ENCODE measurements at places on chromosomes 3 and 15.

DNA sequence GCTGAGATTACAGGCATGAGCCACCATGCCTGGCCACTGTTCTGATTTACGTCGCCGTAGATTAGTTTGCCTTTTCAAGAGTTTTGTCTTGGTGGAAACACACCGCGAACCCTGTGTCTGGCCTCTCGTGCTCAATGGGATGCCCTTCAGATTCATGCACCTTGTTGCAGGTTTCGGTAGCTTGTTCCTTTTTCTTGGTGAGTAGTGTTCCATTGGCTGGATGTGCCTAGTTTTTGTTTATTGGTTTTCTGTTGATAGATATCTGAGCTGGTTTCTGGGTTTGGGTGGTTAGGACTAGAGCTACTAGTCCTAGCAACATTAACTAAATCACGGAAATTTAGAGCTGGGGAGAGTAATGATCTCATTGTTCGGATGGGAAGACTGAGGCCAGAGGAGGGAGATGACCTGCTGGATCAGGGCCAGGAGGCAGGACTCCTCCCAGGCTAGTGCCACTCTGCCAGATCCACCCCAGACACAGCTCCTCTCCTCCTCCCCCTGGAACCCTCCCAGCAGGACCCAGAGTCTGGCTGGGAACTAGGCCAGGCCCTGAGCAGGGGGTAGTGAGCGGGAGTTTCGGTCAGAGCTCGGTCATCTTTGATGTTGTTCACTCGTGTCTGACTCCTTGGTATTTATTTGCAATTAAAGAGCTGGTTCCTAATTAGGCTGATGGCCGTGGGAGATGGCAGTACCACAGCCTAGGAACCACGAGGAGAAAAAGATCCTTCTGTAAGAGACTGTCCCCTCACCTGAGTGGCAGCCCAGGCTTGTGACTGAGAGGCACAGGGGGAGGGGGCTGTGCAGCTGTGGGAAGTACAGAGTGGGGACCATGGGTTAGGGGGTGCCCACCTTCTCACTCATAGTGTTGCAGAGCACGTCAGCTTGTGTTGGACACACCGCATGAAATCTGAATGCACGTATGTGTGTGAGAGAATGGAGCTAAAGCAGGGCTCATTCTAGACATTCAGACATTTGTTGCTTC lies 73.4 kb downstream of the SMAD6 start:
- no peak for DNase-seq

DNA sequence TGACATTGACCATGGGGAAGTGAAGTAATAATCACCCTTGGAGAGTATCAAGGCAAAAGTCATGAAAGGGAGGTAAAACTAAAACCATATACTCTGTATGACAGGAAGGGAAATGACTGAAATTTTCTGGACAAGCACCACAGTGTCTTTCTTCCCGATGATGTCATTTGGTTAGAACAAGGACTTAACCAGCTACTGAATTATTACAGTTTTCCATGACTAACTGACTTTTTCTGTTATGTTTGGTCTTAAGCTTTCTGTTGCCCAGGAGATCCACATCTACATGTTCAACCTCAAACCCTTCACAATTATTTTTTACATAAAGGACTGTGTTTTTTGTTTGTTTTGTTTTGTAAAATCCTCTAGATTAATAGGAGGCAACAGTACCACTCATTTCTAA lies 191.9 kb upstream of the IL12A start:
- no peak for DNase-seq

GRCh38 chr3:72976281-72976741 lies 20.3 kb upstream of the PPP4R2 start:
- no peak for DNase-seq

DNA sequence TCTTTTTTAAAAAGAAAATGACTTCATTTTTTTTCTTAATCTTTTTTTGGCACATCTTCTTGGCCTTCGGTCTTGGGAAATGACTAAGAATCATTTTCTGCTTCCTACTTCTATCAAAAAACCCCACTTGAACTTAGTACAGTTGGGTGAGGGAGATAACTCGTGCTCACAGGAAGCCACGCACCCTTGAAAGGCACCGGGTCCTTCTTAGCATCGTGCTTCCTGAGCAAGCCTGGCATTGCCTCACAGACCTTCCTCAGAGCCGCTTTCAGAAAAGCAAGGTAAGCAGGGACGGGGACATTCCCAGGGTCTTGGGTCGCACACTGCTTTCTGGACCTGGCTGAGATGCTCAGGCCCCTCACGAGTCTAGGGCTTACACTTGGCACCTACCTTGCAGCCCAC lies at the start of gene CCR4:
Gene CCR4, plus strand, starts transcription at position 235 of the 402 bp plus-strand sequence. CDS start 1,779 bp downstream, outside the sequence.
- DNase-seq: no peak

- DNase-seq: no peak
These were observed 46.2 kb upstream of the FOXP1 start for GRCh38 chr3:71629711-71630110.

- no peak for DNase-seq
These were observed 392.4 kb upstream of the PROK2 start for GRCh38 chr3:72177075-72178050.

GRCh38 chr15:69706353-69707097 lies 253.9 kb downstream of the RPLP1 start:
- DNase-seq: no peak

- no peak for DNase-seq
These were observed 1.3 kb downstream of the SCAANT1 start for GRCh38 chr3:63910891-63911290.

DNA sequence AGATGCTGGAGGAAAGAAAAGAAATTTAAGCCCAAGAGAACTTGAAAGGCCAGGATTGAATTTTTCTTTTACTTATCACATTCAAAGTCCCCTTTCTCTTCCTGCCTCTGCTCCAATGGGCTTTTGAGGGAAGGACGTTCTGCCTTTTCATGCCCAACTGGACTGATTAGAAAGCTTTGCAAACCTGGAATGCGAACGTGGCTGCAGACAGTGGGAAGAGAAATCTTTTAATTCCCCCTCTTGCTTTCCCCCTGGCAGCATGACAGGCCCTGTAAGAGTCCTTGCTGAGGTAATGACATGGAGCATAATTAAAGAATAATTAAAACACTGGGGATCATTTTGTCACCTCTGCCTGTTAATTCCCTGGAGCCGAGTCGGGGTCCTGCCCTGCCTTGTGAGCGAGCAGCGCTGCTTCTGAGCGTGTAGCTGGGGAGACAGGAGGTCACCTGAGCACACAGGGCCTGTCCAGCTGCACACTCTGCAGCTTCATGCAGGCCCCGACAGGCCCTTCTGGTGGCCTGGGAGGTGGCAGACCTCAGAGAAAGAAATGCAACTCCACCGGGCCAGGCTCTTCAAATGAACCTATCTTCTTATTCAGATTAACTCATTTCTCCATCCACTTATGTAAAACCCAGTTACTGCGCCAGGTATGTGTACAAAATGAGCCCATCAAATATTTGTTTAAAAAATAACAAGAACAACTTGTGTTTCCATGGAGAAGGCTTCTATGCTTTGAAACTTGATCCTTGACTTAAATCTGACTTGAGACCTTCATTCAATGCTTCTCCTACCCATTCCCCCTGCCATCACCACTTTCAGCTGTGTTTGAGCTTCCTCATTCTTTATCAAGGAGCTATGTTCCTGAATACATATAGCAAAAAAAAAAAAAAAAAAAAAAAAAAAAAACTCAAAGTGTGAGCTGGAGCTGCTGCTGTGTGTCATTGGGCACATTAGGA lies 628.2 kb upstream of the CFAP20DC start:
- DNase-seq: no peak

- DNase-seq: no peak
These were observed 96.9 kb upstream of the TBL1XR1 start for GRCh38 chr3:177294221-177294620.

- no peak for DNase-seq
These were observed 313.2 kb downstream of the AGBL1 start for GRCh38 chr15:86392874-86393273.

DNA sequence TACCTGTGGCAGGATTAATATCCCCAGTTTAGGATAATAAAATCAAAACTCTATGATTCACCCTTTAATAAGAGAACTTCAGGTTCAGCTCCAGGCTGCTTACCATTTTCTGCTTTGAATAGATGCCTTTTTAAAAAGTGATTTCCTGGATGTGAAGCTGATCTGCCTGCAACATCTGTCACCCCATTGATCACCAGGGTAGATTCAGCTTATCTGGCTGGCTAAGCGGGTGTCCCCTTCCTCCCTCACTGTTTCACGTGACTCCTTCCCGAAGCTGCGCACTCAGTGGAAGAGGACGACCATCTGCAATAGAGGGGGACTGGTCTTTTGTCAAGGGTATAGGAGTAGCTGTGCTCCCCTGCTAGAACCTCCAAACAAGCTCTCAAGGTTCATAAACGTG lies 128.1 kb downstream of the IL1RAP start:
- no peak for DNase-seq

GRCh38 chr3:43863966-43864933 lies 173.5 kb downstream of the ABHD5 start:
- DNase-seq: no peak

GRCh38 chr15:29291067-29291845 lies 21.6 kb upstream of the NSMCE3 start:
- no peak for DNase-seq
